ENCODE measurements at places on chromosomes 2 and 18.

DNA sequence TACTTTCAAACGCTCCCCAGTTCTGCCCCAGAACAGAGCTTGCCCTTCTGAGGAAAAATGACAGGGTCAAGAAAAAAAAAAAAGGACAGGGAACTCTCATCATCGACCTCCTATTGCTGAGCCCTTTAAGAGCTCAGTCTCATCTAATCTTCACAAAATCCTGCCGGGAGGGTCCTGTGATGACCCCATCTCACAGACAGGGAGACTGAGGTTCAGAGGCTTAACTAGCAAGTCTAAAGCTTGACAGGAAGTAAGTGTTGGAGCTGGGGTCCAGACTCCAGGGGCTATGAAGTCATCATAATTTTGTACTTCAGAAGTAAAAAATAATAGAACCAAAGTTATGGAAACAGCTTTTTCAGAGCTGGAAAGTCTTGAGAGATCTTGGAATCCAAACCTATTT lies 171.1 kb upstream of the MYCN start:
- no peak for DNase-seq

GRCh38 chr2:204510709-204511420 lies 34.4 kb upstream of the PARD3B start:
- no peak for DNase-seq

GRCh38 chr18:56423626-56424025 lies 214.8 kb downstream of the TXNL1 start:
- no peak for DNase-seq

- no peak for DNase-seq
Measured at GRCh38 chr2:120444691-120445240, 98.8 kb downstream of the INHBB start.

- no peak for DNase-seq
Measured at GRCh38 chr2:193843675-193844074, 1648.9 kb upstream of the TMEFF2 start.

GRCh38 chr2:199407421-199407820 lies 50.3 kb downstream of the SATB2 start:
- DNase-seq = no peak

Data from astrocyte of the cerebellum (primary cell).